NCI-H510A (cell line): ENCODE measurements at places on chromosomes 2 and 18.

DNA sequence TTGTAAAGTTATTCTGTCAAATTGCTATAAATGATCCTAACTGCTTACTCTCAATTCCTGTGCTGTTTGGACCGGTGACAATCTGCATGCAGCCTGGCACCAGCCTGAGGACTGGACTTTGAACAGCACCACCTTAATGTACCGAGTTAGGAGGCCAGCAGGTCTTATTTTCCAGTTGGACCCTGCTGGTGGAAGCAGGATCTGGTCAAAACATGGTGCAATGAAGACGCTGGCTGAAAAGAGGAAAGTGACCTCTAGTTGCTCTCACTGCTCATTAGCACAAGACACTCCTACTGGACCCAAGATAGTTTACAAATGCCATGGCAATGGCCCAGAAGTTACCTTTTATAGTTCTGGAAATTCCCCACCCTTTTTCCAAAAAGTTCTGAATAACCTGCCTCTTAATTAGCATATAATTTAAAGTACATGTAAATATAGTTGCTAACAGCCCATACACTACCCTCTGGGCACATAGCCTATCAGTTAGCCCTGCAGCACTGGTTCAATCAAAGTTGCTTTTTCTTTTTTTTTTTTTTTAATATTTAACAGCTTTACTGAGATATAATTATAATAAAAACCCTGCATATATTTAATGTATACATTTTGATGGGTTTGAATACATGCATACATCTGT is 35.8 kb downstream of the RBKS start:
- DNase-seq, result no peak

DNA sequence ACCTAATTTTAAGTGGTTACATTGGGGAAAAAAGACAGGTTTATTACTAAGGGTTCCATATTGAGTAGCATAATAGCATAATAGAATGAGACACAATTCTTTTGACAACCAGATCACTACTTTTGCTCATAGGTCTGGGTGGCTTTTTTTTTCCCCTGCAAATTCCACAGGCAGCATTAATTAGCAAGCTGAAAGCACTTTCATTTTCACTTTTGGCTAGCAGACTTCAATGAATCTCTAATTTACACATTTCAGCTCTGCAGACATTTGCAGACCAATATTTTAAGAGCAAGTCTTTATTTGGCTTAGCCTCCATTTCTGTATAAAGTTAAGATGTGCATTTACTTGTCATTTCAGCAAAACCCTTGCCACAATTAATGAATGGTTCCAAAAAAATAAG is 185.5 kb downstream of the NOL4 start:
- no peak for DNase-seq

- DNase-seq, result no peak
These were observed 18.8 kb downstream of the YPEL5 start for GRCh38 chr2:30165617-30166016.

- no peak for DNase-seq
These were observed 106.0 kb upstream of the CYP1B1 start for GRCh38 chr2:38181806-38182491.

GRCh38 chr18:12686100-12686499 is 16.4 kb downstream of the CEP76 start:
- DNase-seq, result no peak
